NCI-H82 (cell line): ENCODE measurements at places on chromosomes 12 and 14.

DNA sequence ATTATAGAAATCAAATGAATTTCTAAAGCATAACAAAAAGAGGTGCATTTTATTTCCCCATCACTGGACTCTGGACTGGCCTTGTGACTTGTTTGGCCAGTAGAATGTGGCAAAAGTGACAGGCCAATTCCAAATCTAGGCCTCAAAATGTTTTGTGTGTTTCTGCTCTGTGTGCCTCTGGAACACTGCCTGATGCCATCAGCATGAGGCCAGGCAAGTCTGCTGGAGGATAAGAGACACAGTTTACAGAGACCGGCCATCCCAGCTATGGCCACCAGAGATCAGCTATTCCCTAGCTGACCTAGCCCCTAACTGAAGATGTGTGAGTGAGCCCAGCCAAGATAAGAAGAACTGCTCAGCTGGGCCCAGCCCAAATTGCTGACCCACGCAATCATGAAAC is 32.9 kb downstream of the ASCL1 start:
- peak; percentile 13 for DNase-seq

DNA sequence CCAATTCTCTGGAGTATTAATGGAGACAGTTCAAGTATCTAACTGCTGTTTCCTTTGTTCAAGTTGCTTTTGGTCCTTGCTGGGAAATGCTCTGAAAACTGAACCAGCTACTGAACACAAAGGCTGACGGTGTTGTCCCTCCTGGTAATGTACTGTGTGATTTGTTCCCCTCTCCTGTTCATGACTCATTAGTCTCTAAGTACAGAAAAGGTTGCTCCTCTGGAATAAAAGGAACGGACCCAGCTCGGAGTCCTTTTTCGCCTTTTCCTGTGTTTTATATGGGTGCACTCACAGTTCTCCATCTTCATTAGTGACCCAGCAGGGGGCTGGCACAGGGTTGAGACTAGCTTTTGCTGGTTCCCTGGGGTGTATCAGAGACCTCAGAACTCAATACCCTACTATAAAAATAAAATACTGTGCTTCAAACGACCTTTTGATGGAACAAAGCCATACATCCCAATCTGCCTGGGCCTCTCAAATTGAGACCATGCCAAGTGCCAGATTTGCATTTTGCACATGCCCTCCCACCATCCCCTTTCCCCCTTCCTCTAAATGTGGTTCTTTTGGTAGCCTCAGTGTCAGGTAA is 269.7 kb downstream of the RAD51B start:
- no peak for DNase-seq

- no peak for DNase-seq
Measured at GRCh38 chr12:14273913-14274311, 91.6 kb upstream of the ATF7IP start.

DNA sequence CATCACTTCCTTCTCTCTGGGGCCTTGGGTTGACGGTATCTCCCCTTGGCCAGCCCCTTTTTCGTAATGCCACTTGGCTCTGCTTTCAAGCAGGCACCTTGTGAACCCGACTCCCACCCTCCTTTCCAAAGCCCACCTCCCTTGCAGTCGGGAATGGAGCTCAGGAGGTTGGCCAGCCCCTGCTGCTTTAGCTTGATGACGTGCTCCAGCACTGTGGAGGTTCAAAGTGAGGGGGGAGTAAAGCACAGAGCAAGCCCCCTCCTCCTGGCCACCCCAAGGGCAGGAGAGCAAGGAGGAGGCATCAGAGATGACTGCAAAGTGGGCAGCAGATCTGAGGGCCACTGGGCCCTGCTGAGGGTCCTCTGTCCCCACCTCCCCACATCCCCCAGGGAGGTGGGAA is 103.4 kb downstream of the ZFP36L1 start:
- DNase-seq = no peak

DNA sequence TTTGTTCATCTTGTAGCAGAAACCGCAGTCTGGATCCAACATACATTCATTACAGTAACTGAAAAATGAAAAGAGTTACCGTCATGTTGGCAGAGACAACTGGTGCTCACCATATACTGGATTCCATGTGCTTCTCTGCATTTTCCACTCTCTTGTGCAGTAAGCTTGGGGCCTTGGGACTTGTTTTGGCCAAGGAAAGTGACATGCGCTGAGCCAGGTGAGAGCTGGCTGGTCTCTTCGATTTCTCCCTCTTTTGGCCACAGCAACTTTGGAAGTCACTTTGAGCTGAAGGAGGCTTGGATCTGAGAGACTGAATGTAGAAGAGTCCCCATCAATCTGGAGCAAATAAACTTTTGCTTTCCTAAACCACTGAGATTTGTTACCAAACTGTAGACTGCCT is 210.6 kb upstream of the ABCD2 start:
- no peak for DNase-seq

DNA sequence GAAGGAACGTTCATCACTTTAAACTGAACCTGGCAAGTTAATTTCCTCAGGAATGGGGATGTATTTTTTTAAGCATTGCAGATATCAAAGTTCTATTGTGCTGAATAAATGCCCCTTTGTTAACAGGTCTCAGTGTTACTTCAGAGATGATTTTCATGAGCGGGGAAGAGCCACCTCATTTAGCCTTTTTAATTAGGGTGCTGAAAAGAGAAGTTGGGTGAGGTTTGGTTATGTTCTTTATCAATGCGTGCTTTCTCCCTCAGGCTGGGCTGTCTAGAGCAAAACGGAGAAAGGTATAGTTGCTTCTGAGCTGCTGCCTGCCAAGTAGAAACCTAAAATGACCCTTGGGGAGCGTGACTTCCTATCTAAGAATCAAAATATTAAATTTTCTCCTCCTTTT is 8.0 kb upstream of the HIP1R start:
- no peak for DNase-seq

DNA sequence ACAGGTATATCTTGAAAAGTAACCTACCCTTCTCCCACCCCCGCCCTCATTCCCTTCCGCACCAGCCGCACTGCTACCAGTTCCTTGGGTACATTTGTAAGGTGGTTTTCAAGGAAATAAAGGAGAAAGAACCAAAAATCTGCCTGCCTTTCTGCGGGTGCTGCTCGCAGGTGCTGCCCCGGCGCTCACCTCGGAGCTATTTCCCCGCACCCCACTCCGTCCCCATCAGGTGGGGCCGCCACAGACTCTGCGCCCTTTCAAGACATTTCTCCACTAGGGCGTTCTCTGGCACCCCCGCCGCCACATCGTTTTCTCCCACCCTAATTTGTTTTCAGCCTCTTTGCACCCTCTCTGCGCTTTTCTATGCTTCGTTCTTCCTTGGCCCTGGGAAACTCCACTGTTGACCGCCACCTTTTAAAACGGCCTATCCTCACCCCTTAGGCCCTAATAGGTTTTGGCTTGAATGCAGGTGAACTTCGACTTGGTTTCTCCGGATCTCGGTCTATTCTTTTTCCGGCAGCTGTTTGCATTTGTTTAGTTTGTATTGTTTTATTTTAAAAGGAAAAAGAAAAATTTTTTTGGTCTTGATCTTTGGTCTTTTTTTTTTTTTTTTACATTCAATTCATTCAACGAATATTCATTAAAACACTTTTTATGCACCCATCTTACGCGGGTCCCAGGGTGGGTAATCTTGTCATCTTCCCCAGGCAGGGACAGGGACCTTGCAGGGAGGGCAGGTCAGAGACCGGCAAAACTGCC is 3.0 kb downstream of the VSX2 start:
- no peak for DNase-seq

DNA sequence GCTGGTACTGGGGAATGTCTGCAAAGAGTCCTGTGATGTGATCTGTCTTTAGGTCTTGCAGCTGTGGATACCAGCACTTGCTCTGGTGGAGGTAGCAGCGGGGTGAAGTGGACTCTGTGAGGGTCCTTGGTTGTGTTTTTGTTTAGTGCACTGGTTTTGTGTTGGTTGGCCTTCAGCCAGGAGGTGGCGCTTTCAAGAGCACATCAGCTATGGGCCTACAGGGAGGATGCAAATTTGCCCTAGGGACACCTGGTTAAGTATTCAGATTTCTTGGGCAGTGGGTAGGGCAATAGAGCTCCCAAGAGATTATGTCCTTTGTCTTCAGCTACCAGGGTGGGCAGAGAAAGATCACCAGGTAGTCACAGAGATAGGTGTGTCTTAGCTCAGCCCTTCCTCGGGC is 63.8 kb downstream of the PTGER2 start:
- DNase-seq = no peak

DNA sequence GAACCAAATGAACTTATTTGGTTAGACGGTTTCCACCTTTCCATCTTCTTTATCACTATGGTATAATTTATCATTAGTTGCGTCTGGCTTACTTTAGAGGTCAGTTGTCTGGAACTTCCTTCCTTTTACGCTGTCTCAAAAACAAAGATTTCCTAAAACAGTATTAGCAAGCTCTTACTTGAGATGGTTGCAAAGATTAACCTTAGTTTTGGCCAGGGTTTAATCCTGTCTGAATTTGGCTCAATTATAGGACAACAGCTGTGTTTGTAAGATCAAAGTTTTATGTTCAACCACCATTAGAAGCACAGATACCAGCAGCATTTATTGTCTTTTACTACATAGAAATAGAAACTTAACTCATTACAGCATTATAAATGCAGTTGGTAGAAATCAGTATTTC is 7.9 kb upstream of the WASHC3 start:
- peak; percentile 65 for DNase-seq

GRCh38 chr12:109635717-109636116 is 62.1 kb downstream of the MVK start:
- DNase-seq = no peak

DNA sequence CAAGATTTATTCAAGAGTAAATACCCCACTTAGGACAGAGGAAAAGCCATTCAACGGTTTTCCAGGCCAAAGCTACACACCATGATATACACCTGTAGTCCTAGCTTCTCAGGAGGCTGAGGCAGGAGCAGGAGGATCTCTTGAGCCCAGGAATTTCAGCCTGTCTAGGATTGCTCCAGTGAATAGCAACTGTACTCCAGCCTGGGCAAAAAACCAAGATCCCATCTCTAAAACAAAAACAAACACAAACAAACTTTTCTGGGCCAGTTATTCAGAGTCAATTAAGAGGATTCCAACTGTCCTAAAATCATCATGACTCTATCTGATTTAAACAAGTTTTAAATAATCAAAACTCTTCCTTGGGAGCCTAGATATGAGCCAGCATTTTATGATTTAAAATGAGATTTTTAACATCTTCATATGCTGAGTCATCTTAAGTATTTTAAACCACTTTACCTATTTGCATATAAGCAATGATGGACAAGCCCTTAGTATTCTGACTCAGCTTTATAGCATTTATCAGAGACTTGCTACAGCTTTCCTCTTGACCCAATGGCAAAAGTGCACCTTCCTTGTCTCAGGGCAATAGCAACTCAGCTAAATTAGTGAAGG is 77.1 kb downstream of the KCNMB4 start:
- no peak for DNase-seq

DNA sequence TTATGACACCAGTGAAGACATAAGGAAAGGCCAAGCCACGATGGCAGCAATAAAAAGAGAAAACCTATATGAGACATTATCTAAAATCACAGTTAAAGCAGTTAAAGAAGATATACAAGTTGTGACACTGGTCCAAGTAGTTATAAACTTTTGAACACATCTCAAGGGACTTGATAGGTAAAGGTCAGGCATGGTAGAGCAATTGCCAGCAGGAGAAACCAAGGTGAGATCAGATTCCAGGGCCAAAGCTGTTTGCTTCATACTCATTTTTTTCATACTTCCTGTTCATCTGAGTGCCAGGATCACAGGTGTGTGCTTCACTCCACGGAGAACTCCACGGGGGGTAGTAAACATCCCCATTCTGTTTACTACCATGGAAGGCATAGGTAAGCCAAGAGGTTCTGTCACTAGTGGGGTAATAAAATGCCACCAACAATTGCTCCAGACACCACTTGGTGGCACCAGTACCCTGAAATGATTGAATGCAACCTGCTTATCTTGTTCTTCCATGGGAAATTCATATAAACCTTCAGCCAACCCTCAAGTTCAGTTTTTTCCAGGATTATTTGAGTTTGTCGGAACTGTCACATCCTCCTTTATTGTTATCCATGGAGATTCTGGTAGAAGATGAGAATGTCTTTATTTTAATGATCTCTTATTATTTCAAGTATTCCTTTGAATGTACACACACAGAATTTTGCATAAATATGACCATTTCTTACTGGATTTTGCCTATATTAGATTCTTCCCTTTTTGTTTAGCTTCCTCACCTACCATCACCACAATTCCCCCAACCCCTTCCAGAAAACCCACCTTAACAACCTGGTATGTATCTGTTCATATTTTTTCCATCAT is 59.2 kb upstream of the TSPAN8 start:
- peak; percentile 81 for DNase-seq

DNA sequence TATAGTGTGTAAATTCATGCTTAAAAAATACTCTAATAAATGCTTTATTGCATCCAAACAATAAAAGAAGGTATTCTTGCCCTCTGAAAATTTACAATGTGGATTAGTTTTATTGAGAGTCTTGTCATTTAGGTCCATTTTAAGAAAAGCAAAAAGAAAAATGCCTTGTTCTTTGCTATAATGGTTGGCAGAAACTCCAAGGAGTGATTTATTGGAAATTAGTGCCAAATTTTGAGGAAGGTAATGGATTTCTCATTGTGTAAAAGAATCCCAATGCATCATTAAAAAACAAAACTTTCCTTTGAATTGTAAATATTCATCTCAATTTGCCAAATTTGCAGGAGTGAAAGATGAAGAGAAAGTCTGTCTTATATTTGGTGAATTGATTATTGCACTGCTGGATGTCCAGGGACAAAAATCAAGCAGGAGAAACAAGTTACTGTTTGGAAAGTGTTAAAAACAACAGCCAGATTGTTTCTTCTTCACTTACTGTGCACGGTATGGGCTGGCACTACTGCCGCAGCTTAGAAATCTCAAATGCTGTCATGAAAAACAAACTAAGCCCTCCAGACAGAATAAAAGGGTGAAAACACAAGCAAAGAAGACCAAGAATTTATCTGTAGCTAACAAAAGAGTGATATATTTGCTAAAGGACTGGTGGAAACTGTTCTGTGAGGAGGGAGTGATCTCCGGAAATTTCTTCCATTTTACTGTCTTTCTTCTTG is 511.7 kb downstream of the TMTC2 start:
- DNase-seq = no peak

DNA sequence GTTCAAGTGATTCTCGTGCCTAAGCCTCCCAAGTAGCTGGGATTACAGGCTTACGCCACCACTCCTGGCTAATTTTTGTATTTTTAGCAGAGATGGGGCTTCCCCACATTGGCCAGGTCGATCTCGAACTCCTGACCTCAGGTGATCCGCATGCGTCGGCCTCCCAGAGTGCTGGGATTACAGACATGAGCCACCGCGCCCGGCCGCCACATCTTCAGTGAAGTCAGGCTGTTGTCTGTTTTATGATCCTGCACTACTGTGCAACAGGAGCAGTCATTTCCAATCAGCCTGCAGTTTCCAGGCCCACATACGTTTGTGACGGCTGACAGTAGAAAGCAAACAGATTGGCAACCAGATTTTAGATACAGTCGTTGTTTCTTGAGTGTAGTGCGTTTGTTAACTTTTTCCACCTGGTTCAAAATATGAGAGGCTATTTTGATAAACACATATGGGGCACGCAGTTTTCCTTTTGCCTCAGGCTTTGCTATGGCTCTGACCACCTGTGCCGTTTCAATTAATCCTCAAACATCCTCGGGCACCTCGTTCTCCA is 74.8 kb downstream of the LGMN start:
- DNase-seq = peak; percentile 14

- no peak for DNase-seq
Measured at GRCh38 chr14:68479247-68479646, 313.6 kb downstream of the ZFP36L1 start.
